NCI-H1436 treated with DMSO at 0.1 percent for 48 hours (cell line): ENCODE measurements at places on chromosomes 1 and 21.

GRCh38 chr1:48878191-48878940, 101.7 kb upstream of the BEND5 start:
- DNase-seq: no peak

GRCh38 chr1:3777078-3777547, 4.6 kb downstream of the SMIM1 start:
- no peak for DNase-seq

GRCh38 chr21:33300701-33301631, 23.8 kb upstream of the IFNAR1 start:
- DNase-seq: no peak

GRCh38 chr1:162530307-162530987, 31.1 kb upstream of the UAP1 start:
- DNase-seq: no peak

- DNase-seq: no peak
These were observed 12.1 kb upstream of the DEGS1 start for GRCh38 chr1:224170748-224171478.
